ENCODE measurements at places on chromosomes 6 and 20. TPM values are rescaled to one million over a fixed set of nuclear protein-coding genes. Genes with fewer than 3 reads are reported as not detected.

GRCh38 chr6:127907960-127908640 lies 7.2 kb upstream of the THEMIS start:
- no peak for DNase-seq

GRCh38 chr6:11197175-11197536 lies 35.3 kb downstream of the NEDD9 start:
- no peak for DNase-seq

DNA sequence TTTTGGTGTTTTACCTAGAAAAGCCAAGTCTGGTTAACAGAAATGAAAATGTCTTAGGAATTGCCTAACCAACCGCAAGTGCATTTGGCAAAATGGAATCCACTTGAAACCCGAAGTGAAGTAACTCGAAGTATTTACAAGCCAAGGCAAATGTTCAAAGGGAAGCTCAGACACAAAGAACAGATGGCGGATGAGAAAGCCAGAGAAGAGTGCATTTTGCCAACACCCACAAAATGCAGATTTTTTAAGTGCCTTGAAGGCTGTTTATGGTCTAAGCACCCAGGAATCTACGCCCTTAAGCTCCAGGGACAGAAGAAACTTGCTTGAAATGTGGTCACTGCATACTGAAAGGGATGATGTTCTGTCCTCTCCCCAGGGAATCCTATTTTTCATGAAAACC lies 70.0 kb upstream of the TBXT start:
- no peak for DNase-seq

GRCh38 chr6:42431356-42431755 lies 20.4 kb downstream of the TRERF1 start:
- no peak for DNase-seq

DNA sequence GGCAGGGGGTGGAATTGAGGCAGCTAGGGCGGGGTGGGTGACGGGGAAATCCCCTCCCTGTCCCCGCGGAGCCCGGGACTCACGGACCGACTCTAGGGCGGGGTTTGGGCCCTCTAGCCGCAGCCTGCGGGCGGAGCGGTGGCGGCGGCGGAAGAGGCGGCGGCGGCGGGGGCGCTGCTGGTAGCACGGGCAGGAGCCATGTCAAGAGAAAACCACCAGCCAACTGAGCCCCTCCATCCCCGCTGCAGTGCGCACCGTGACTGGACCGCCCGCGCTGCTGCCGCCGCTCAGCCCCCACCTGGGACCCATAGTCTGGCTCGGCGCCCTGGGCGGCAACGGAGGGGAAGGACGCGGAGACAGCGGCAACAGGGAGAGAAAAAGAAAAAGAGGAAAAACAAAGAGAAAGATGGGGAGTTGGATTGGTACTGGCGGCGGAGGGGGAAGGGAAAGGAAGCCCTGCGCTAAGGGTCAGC lies 1.2 kb upstream of the C6orf62 start:
- DNase-seq, result no peak

DNA sequence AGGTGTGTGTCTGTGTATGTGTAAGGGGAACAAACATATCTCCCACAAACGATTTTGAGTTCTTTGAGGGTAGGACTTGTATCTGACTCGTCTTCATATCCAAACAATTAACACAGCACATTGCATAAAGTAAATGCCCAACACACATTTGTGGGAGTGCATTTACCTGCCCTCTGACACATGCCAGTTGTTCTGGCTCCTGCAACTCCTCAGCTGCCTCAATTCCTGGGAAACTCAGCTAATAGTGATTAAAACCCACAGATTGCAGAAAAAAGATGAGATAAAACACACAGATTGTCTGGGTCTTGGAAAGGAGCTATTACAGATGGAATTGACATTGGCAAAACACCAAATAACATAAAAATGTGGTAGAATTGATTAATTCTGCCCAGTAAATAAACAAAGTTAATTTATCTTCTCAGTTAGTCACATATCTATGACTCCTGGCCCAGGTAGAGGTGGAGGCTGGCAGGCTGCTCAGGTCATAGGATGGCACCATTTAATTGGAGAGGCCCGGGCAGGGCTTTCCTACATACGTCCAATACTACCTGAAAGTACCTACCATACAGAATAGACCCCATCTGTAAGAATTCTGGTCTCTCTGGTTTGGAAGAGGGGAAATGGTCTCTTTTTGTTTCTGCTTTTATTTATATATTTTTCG lies 71.5 kb upstream of the IFNGR1 start:
- DNase-seq, result no peak

- no peak for DNase-seq
These were observed 50.0 kb upstream of the CNR1 start for GRCh38 chr6:88216182-88216581.

- DNase-seq, result no peak
These were observed 224.3 kb downstream of the TTLL2 start for GRCh38 chr6:167549213-167549612.

DNA sequence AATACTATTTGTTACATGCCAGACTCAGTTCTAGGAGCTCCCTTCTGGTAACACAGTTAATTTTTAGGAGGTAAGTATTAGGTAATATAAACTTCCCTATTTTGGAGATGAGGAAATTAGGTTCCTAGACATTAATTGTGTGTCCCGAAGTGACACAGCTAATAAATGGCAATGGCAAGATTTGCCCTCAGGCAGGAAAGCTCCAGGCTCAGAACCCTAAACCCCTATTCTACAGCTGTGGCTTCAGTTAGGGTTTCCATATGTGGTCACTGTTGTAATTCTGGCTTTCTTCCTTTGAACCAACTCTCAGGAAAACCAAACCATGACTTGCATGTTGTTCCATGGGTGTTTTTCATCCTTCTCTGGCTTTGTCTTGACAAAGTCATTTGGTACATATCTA lies 188.2 kb downstream of the PLCB1 start:
- no peak for DNase-seq

GRCh38 chr20:10179574-10180298 lies 38.9 kb upstream of the SNAP25 start:
- no peak for DNase-seq

- DNase-seq, result no peak
These were observed 45.3 kb downstream of the ZNF292 start for GRCh38 chr6:87200469-87201175.

GRCh38 chr20:3406481-3407039 lies 909 bp downstream of the DNAAF9 start:
- peak; percentile 59 for DNase-seq

PRSS16 gene
- polyA plus RNA-seq, result 0.30 TPM

CLDN20 gene
- 0.38 TPM for polyA plus RNA-seq

RAET1L gene
- polyA plus RNA-seq, result not detected

DEFB119 gene
- not detected for polyA plus RNA-seq

DPPA5 gene
- not detected for polyA plus RNA-seq

Measured in left renal cortex interstitium (tissue), 4 donors.